ENCODE measurements at places on chromosomes 13 and 19. TPM values are rescaled to one million over a fixed set of nuclear protein-coding genes. Genes with fewer than 3 reads are reported as not detected.

- no peaks in the 10 kb centered on the region for H3K36me3 ChIP-seq
- H3K4me3 ChIP-seq, result no peak overlapping the region
- H3K4me1 ChIP-seq, result peaks cover 5% of the 10 kb centered on the region
- H3K27me3 ChIP-seq, result peaks cover 6% of the 10 kb centered on the region
Observed at GRCh38 chr19:48102870-48103751, 7.5 kb downstream of the PLA2G4C start.

DNA sequence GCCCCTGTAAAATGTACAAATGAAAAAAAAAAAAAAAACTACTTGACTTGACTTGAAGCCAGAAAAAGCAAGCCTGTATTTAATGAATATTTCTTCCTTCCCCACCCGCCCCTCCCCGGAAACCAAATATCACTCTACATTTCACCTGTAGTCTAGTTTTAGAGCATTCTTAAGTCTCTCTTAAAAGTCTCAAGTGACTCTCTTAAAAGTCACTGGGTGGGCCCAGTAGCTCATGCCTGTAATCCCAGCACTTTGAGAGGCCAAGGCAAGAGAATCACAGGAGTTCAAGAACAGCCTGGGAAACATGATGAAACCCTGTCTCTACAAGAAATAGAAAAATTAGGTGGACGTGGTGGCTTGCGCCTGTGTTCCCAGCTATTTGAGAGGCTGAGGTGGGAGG lies 72.0 kb downstream of the TSC22D1 start:
- no peaks in the 10 kb centered on the region for H3K27me3 ChIP-seq
- no peak overlapping the region for H3K27ac ChIP-seq
- H3K4me3 ChIP-seq, result no peak overlapping the region
- H3K4me1 ChIP-seq, result no peaks in the 10 kb centered on the region

DNA sequence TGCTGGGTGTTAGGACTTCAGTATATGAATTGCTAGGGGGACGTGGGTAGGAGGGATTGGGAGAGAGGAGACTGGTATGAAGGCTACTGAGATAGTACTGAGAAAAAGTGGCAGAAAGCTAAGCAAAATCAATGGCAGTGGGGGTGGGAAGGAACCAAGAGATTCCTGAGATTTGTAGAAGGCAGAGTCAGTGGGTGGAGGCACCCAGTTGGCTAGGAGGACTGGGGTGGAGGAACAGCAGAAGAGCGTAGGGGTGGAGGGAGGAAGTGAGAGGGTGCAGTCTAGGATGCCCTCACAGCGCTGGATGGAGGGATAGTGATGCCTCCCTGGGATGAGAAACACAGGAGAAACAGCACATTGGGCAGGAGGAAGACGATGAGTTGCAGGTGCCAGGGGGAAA lies 5.6 kb upstream of the MEDAG start:
- H3K4me1 ChIP-seq, result peaks cover 63% of the 10 kb centered on the region
- no peaks in the 10 kb centered on the region for H3K36me3 ChIP-seq
- no peak overlapping the region for H3K4me3 ChIP-seq
- DNase-seq, result no peak
- H3K27me3 ChIP-seq, result no peaks in the 10 kb centered on the region
- peak overlapping the region; percentile 99 for H3K27ac ChIP-seq

DNA sequence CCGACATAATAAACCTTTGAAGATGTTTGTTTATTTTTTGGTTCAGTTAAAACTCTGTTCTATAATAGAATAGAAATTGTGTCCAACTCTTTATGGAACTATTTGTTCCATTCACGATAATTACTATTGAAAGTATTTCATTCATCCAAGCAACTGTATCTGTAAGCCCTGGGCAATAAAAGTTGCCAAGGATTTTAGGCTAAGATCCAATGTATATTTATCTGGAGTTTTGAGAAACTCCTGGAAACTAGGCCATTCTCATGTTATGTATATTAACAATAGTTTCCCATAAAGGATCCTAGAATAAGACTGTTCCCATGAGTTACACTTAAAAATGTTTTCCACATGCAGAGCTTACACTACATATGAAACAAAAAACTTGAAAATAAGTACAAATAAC lies 261.6 kb downstream of the SLITRK6 start:
- no peaks in the 10 kb centered on the region for H3K4me1 ChIP-seq
- no peak overlapping the region for H3K27ac ChIP-seq
- no peak for DNase-seq
- H3K27me3 ChIP-seq, result no peaks in the 10 kb centered on the region
- no peaks in the 10 kb centered on the region for H3K36me3 ChIP-seq

DNA sequence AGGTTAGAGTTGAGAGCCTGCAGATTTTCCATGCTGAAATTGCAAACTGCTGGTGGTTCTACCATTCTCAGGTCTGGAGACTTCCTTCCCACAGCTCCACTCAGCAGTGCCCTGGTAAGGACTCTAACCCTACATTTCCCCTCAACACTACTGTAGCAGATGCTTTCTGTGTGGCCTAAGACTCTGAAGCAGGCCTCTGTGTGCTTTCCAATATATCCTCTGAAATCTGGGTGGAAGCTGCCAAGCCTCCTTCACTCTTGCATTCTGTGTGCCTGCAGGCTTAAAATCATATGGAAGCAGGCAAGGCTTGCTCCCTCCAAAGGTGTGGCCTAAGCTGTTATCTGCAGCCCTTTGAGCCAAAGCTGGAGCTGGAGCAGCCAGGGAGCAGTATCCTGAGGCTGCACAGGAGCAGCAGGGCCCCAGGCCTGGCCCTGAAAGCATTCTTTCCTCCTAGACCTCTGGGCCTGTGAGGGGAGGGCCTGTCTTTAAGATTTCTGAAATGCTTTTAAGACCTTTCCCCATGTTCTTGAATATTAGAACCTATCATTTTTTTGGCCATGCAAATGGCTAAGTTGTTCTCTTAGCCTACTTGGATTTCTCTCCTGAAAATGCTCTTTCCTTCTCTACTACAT lies 134.1 kb upstream of the TSHZ3 start:
- H3K36me3 ChIP-seq, result no peaks in the 10 kb centered on the region
- no peaks in the 10 kb centered on the region for H3K4me1 ChIP-seq
- no peak for DNase-seq
- peaks cover 25% of the 10 kb centered on the region for H3K27me3 ChIP-seq
- H3K27ac ChIP-seq, result no peak overlapping the region

GRCh38 chr13:30145709-30146367 lies 161.5 kb downstream of the KATNAL1 start:
- H3K4me3 ChIP-seq, result no peak overlapping the region
- no peaks in the 10 kb centered on the region for H3K36me3 ChIP-seq
- no peak overlapping the region for H3K27ac ChIP-seq
- no peak for DNase-seq

- H3K36me3 ChIP-seq, result peaks cover 36% of the 10 kb centered on the region
- no peak overlapping the region for H3K4me3 ChIP-seq
- H3K4me1 ChIP-seq, result no peaks in the 10 kb centered on the region
- no peak overlapping the region for H3K27ac ChIP-seq
- DNase-seq, result no peak
Observed at GRCh38 chr19:53580871-53581835, 43.2 kb downstream of the ZNF331 start.

DNA sequence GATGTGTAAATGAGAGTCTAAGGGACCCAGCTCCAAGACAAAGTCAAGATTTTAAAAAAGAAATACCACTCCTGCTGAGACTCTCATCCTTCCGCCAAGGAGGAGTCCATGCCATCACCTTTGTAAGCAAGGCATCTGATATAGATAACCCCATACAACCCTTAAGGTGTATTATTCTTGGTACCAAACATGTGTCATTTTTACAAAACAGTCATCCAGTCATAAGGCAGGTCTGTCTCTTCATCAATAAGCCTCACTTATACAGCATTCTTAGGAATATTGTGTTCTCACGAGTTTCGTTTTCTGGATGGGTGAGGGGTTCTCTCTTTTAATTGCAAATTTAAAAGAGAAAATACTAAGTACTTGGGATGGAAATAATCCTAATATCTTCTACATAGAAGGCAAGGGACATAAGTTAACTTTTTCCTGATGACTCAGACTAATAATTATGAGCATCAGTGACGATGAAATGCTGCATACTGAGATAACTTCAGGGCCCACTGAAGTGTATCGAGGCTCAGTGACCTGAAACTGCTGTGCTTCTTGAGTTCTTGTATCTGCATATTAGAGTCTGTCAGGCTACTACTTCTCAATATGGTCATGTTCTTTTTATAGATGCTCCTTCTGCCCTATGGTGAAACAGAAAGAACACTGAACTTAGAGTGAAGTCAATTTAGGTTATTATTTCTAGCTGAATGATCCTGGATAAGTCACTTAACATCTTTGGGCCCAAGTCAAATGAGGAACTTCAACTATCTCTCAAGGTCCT lies 166.6 kb downstream of the KLF12 start:
- no peak for DNase-seq
- H3K27me3 ChIP-seq, result no peaks in the 10 kb centered on the region
- H3K4me3 ChIP-seq, result no peak overlapping the region
- no peaks in the 10 kb centered on the region for H3K4me1 ChIP-seq
- no peaks in the 10 kb centered on the region for H3K36me3 ChIP-seq

GRCh38 chr13:22589880-22590279 lies 590.9 kb upstream of the SGCG start:
- DNase-seq, result no peak
- no peak overlapping the region for H3K4me3 ChIP-seq
- no peak overlapping the region for H3K27ac ChIP-seq
- H3K27me3 ChIP-seq, result no peaks in the 10 kb centered on the region

GRCh38 chr19:778910-779653 lies 18.2 kb upstream of the PTBP1 start:
- no peak overlapping the region for H3K4me3 ChIP-seq
- peaks cover 17% of the 10 kb centered on the region for H3K4me1 ChIP-seq
- H3K36me3 ChIP-seq, result no peaks in the 10 kb centered on the region
- peak; percentile 96 for DNase-seq
- H3K27me3 ChIP-seq, result no peaks in the 10 kb centered on the region

Gene PEAK3
- polyA plus RNA-seq, result not detected

Gene PSG7
- polyA plus RNA-seq, result not detected

DNA sequence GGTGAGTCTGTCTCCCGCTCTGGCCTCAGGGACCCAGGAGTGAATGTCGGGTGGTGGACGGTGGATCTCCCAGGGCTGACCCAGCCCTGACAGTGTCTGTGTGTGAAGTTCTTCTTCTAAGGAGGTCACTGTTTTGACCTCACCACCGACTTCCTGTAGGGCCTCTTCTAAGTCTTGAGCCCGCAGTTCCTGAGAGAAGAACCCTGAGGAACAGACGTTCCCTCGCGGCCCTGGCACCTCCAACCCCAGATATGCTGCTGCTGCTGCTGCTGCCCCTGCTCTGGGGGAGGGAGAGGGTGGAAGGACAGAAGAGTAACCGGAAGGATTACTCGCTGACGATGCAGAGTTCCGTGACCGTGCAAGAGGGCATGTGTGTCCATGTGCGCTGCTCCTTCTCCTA lies at the start of gene SIGLEC7:
TSS of gene SIGLEC7 (plus strand) at position 183 of the 400 bp plus-strand sequence. CDS start at position 252, 69 bp downstream.
- no peak for DNase-seq
- H3K4me1 ChIP-seq, result no peaks in the 10 kb centered on the region
- no peaks in the 10 kb centered on the region for H3K36me3 ChIP-seq
- H3K4me3 ChIP-seq, result no peak within 1 kb of the TSS

GRCh38 chr19:44611812-44612295 lies 1.5 kb upstream of the IGSF23 start:
- peaks cover 19% of the 10 kb centered on the region for H3K4me1 ChIP-seq
- no peaks in the 10 kb centered on the region for H3K36me3 ChIP-seq
- no peak overlapping the region for H3K4me3 ChIP-seq
- no peaks in the 10 kb centered on the region for H3K27me3 ChIP-seq

Gene IZUMO2
- polyA plus RNA-seq, result not detected

Measured in GM23248 (cell line).